ENCODE measurements at places on chromosomes 2 and 18.
A peak's percentile ranks its signal among the peaks of the same experiment; 100 is the strongest.

GRCh38 chr2:38549071-38549704 is 53.5 kb downstream of the HNRNPLL start:
- DNase-seq = no peak

GRCh38 chr2:42567806-42568400 is 529 bp upstream of the MTA3 start:
- DNase-seq = peak; percentile 36

GRCh38 chr2:101556033-101556459 is 81.1 kb upstream of the RFX8 start:
- no peak for DNase-seq

GRCh38 chr2:236177604-236177966 is 9.4 kb upstream of the GBX2 start:
- DNase-seq = peak; percentile 41

DNA sequence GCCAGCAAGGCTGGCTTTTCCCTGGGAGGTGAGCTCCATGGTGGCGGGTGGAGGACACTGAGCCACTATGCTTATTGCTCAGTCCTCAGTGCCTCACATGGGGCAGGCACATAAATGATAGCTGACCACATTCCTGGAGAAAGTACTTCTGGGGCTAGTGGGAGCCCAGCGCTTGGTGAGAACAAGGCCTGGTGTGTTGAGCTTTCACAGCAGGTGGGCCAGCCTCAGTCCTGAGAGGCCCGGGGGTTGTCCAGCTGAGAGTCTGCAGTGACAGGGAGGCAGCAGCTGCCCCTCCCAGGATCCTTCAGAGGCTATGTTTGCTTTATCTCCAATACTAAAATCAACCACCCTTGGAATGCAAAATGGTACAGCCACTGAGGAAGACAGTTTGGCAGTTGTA is 217.7 kb downstream of the ZBTB7C start:
- no peak for DNase-seq

GRCh38 chr2:209473930-209474419 is 50.1 kb downstream of the MAP2 start:
- peak; percentile 99 for DNase-seq

DNA sequence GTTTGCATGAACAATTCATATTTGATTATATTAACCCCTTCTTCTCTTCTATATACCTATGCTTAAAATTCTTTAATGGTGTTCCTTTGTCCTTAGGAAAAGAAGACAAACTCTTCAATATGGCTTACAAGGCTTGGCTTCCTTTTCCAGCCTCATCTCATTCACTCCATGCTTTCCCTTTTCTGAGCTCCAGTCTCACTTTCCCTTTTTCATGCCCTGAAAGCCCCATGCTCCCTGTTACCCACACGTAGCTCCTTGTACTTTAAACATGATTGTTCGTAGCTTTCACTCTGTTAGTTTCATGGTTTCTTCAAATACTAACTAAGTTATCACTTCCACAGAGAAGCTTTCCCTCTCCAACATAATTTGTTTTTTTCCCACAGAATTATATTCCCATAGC is 161.3 kb downstream of the UBE2E3 start:
- no peak for DNase-seq

DNA sequence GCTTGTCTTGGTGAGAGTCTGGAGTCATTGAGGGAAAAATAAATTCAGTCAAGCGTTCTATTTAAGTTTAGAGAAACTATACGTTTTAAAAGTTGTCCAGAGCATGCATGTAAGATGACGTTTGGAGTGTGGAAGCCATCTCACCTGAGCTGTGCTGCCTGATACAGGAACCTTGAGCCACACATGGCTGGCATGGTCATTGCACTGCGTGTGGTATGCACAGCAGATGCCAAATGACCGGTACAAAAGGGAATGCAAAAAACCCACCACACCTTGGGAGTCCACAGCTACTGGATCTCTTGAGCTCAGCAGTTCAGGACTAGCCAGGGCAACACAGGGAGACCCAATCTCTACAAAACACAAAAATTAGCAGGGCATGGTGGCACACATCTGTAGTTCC is 4.3 kb downstream of the MZT2B start:
- DNase-seq = no peak

DNA sequence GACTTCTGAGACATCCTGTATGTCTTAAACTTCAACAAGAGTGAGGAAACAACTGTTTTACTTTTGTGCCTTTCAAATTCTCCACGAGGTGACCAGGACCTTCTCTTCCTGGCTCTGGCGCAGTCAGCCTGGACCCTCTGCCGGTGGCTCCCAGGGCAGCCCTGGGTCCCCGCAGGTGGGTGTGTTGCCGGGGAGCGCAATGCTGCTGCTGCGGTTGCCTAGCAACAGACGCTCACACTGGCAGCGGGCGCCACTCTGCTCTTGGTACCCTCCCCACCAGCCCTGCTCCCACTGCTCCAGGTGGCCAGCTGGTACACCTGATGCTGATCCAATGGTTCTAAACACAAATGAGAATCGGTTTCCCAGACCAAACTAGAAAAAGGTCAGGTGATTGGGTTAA is 58.7 kb downstream of the GNAL start:
- DNase-seq = no peak
